ENCODE measurements at places on chromosomes 12 and 14.

GRCh38 chr14:50955373-50956043 is 11.2 kb upstream of the PYGL start:
- no peak for DNase-seq

DNA sequence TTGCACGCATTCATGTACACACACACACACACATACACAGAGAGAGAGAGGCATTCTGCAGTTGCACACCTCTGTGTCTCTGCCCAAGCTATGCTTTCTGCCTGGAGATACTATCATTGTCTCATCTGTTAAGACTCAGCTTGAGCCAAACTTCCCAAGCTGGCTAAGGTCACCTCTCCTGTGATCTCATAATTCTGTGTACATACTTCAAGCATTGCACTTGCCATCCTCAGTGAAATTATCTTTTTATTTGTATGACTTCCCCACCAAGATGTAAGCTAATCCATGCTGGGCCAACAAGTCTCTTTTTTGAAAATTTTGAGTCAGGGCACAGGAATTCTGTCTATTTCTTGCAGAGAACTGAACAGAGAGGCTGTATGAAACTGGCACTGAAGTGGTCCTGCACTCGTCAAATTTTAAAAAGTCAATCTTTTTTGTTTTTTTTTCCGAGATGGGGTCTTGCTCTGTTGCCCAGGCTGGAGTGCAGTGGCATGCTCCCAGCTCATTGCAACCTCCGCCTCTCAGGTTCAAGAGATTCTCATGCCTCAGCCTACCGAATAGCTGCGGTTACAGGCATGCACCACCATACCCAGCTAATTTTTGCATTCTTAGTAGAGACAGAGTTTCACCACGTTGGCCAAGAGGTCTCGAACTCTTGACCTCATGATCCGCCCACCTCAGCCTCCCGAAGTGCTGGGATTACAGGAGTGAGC is 44.3 kb downstream of the TMTC1 start:
- no peak for DNase-seq

GRCh38 chr12:106378788-106379187 is 21.2 kb downstream of the POLR3B start:
- no peak for DNase-seq

DNA sequence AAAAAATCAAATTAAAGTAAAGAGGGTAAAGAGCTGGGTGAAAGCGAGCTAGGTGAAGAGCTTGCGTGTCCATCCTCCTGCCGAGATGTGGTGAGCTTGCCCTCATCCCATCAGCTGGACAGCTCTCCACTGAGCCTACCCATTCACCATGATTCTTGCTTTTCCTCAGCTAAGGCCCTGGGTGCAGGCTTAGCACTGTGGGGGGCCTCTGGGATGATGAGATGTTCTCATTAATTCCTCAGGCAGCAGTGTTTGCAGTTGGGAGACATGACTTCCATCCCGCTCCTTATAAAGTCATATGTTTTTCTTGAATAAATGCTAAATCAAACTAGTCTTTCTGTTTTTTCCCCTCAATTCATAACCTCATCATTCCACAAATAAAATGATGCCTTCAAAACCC is 18.0 kb downstream of the PHLDA1 start:
- DNase-seq, result no peak

- no peak for DNase-seq
These were observed 360.8 kb downstream of the PAWR start for GRCh38 chr12:79329933-79330332.
